Glomerular endothelial cell (primary cell): ENCODE measurements at places on chromosomes 1 and 21.

- no peak for DNase-seq
Measured at GRCh38 chr1:154265586-154265985, 6.8 kb upstream of the HAX1 start.

GRCh38 chr1:1014799-1015681, 1.7 kb downstream of the ISG15 start:
- DNase-seq = no peak

DNA sequence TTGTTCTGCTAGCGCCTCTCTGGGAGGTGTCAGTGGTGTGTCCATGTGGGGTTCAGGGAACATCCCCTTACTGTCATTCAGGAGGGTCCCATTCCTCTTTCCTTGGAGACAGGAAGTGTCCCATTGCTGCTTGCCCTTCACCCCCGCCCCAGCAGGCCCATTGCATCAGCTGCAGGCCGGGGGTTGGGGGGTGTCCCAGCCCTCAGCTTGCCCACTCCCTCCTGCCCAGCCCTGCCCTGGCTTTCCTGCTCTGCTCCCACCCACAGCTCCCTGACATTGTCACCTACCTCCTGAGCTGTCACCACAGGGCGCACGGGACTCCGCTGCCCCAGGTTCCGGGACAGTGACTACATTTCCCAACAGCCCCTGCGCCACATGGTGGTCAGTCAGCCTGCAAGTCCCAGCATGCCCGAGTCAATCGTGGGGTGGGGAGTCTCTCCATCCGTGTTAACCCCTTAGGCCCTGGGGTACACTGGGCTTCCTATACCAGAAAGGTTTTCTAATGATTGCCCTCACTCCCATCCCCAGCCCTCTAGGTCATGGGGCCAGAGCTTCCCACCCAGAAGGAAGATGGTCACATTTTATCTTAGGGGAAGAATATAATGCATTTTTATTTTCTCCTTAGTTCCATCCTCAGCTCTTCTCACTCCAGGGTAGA, at the start of gene INPP5B:
TSS of gene INPP5B (minus strand) at position 351 of the 658 bp plus-strand sequence. CDS start 745 bp downstream, outside the sequence.
- DNase-seq = peak; percentile 45

DNA sequence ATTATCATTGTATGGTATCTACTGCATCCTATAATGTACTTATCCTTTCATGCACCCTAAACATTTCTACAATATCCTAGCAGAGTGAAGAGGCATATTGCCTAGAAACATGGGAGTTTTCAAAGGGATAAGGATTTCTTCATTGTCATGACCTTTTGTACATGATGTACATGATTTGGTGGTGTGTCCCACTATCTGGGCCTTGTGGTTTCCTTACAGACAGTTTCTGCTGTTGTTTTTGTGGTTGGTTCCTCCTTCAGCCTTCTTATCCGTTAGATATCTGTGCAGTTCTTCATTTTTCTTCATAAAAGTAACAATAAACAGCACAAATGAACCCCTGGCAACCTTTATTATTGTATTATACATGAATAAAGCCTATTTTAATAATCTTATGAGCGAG, 70.4 kb upstream of the BACH1 start:
- DNase-seq = no peak

- no peak for DNase-seq
Measured at GRCh38 chr1:211968200-211968834, 67.0 kb downstream of the INTS7 start.

DNA sequence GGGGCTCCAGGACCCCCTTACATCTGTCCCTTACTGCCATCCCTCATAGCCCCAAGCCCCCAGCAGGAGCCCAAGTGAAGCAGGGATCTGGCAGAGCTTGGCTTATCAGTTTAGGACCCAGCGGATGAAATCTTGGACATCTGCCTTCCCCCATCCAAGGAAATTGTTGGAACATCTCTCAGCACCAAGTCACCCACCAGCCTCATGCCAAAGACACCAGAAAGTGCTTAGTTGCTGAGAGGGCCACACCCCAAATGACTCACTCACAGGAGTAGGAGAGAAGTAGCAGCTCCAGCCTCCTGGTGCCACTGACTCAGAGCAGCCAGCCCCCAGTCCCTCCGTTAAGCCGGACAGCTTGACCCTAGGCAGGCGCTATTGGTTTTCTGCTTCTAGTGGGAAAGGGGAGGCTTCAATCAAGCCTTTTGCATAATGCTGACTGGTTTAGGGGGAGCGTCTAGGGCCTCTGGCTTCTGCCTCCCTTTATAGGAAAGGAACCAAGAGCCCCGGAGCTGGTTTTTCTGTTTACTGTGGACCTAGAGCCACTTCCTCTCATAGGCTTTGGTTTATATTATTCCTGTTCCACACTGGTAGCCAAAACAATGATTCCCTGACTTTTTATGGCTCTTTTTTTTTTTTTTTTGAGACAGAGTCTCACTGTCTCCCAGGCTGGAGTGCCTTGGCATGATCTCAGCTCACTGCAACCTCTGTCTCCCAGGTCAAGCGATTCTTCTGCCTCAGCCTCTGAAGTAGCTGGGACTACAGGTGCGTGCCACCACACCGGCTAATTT, 114.2 kb upstream of the IPO9 start:
- DNase-seq = peak; percentile 52

DNA sequence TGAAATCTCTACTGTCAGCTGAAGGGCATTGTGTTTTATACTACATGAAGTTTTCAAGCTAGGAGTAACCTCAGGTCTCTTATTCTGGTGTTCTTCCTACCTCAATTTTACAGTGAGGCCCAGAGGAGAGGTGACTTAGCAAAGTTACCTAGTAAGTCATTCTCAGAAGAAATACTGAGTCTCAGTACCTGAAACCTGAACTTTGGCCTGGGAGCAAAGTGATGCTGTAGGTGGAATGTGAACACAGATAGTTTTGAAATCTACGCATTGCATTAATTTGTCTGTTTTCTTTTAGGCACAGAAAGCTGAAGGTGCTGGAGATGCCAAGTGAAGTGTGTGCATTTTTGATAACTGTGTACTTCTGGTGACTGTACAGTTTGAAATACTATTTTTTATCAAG, 2.6 kb downstream of the HMGN2 start:
- DNase-seq = no peak

- no peak for DNase-seq
Measured at GRCh38 chr1:32465578-32465933, 684 bp downstream of the ZBTB8B start.
